Ovary (tissue), 10 donors: ENCODE measurements at places on chromosomes 12 and 14. TPM values are rescaled to one million over a fixed set of nuclear protein-coding genes. Genes with fewer than 3 reads are reported as not detected.

Gene SLC22A17
- total RNA-seq: 41.8 TPM

Gene C12orf76
- total RNA-seq: 15.7 TPM

Gene NGB
- total RNA-seq: not detected

Gene KRT1
- not detected for total RNA-seq

Gene CLEC4A
- total RNA-seq: not detected

Gene RNASE9
- not detected for total RNA-seq

Gene DBX2
- not detected for total RNA-seq

Gene OASL
- 0.61 TPM for total RNA-seq

Gene SERPINA9
- total RNA-seq: not detected

Gene KRT79
- total RNA-seq: not detected

Gene SLIRP
- total RNA-seq: 66.8 TPM

Gene CTDSP2
- 212 TPM for total RNA-seq

Gene TMEM253
- total RNA-seq: 0.56 TPM

Gene B3GNT4
- not detected for total RNA-seq

Gene ACOT6
- not detected for total RNA-seq

Gene MYG1
- 51.3 TPM for total RNA-seq

Gene SERPINA10
- not detected for total RNA-seq

Gene WNT1
- not detected for total RNA-seq

Gene CCDC196
- not detected for total RNA-seq

Gene C12orf50
- total RNA-seq: not detected

Gene PROX2
- total RNA-seq: not detected

Gene COCH
- 2.6 TPM for total RNA-seq

Gene NFE2
- 0.33 TPM for total RNA-seq

Gene GLT8D2
- total RNA-seq: 30.0 TPM

Gene KLRC1
- total RNA-seq: not detected

Gene TC2N
- total RNA-seq: 7.8 TPM

Gene PRMT5
- total RNA-seq: 78.0 TPM

Gene AACS
- 37.8 TPM for total RNA-seq

Gene MDM1
- 20.4 TPM for total RNA-seq

Gene SPIC
- total RNA-seq: not detected

Gene DAO
- total RNA-seq: not detected

Gene DENR
- 20.0 TPM for total RNA-seq

Gene OR4E2
- total RNA-seq: not detected

Gene PRH2
- not detected for total RNA-seq

Gene NFYB
- total RNA-seq: 23.7 TPM

Gene OR10A7
- not detected for total RNA-seq

Gene RPL36AL
- 196 TPM for total RNA-seq

Gene RD3L
- total RNA-seq: not detected

Gene FBLN5
- total RNA-seq: 145 TPM

Gene PTGDR
- total RNA-seq: 0.15 TPM

Gene GEMIN2
- total RNA-seq: 9.2 TPM

Gene CALCOCO1
- 111 TPM for total RNA-seq

Gene RNASE1
- total RNA-seq: 62.5 TPM

Gene CABP1
- total RNA-seq: 1.0 TPM

Gene CLMN
- total RNA-seq: 6.2 TPM
